ENCODE measurements at places on chromosomes 2 and 18. TPM values are rescaled to one million over a fixed set of nuclear protein-coding genes. Genes with fewer than 3 reads are reported as not detected.

- DNase-seq: no peak
Measured at GRCh38 chr2:107936433-107937359, 49.6 kb upstream of the SLC5A7 start.

DNA sequence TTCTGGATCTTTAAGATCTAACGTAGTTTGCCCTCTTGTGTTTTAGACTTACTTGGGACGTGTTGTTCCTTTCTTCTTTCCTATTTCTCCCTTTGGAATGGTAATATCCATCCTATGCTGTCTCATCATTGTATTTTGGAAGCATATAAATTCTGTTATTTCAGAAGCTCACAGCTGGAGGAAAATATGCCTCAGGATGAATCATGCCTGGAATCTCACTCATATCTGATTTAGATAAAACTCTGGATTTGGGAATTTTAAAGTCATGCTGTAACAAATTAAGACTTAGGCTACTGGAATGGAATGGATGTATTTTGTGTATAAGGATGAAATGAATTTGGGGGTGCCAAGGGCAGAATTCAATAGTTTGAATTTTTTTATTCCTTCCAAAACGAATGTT lies 245.2 kb upstream of the GULP1 start:
- no peak for DNase-seq

- peak; percentile 35 for DNase-seq
Measured at GRCh38 chr2:58762176-58762781, 521.2 kb upstream of the FANCL start.

GRCh38 chr2:162678551-162678950 lies 160.0 kb downstream of the KCNH7 start:
- DNase-seq: no peak

DNA sequence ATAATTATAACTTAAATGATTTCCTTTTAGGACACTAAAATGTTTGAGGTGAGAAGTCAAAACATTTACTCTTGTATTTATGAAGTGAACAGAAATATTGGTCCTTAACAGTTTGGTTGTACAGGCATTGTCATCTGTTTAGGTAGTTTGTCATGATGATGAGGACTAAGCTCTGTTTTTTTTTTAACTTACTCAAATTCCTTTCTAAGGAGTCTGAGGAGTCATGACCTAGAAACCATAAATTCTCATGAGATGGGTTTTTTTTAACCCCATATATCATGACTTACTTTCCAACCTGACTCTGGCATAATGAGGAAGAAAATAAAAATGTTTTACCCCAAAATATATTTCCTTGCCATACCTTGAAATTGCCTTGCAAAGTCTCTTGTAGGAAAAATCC lies 1176.2 kb downstream of the SUCLG1 start:
- no peak for DNase-seq

- no peak for DNase-seq
Measured at GRCh38 chr2:232925153-232925820, 55.2 kb downstream of the SNORC start.

- DNase-seq: no peak
Measured at GRCh38 chr2:170737406-170737805, 22.3 kb downstream of the SP5 start.

GPR75 gene
- total RNA-seq: 7.4 TPM

GRCh38 chr2:239457586-239458445 lies 57.0 kb upstream of the HDAC4 start:
- DNase-seq: no peak

Measured in transverse colon (tissue), 4 donors.